NCI-H2029 (cell line): ENCODE measurements at places on chromosomes 7 and 10.

GRCh38 chr7:19305698-19306097 is 160.5 kb upstream of the FERD3L start:
- DNase-seq, result no peak

- DNase-seq, result no peak
These were observed 4.2 kb upstream of the ADGRA1 start for GRCh38 chr10:133083422-133084100.

- no peak for DNase-seq
These were observed 245.9 kb upstream of the PHYHIPL start for GRCh38 chr10:58930500-58930899.

- peak; percentile 63 for DNase-seq
These were observed 141.7 kb downstream of the AUTS2 start for GRCh38 chr7:69739931-69740431.

- DNase-seq, result no peak
These were observed 173.3 kb downstream of the ELFN1 start for GRCh38 chr7:1843271-1843861.

DNA sequence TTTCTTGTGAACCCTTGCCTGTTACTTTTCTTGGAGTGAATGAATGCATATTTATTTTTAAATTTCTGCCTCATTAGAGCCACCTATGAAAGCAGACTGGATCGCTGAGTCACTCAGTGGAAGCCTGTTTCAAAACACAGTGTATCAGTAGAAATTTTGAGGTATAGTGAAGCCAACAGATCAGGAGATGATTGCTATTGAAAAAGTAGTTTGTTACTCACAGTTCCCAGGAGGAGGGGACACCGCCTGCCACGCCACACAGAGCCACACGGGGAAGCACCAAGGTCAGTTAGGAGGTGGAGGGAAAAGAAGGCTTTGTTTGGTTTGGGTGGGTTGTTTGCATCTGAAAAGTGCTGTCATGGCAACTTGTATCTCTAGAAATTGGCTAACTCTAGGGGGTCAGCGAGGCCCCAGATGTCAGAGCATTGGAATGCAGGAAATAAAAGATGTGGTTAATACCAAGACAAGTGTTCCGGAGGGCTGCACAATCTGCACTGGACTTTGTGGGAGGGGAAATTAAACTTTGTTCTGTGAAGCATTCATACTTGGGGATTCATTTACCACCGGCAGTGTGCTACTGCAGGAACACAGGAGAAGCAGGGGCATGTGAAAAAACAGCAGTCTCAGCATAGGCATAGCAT is 106.4 kb upstream of the SDK1 start:
- no peak for DNase-seq

DNA sequence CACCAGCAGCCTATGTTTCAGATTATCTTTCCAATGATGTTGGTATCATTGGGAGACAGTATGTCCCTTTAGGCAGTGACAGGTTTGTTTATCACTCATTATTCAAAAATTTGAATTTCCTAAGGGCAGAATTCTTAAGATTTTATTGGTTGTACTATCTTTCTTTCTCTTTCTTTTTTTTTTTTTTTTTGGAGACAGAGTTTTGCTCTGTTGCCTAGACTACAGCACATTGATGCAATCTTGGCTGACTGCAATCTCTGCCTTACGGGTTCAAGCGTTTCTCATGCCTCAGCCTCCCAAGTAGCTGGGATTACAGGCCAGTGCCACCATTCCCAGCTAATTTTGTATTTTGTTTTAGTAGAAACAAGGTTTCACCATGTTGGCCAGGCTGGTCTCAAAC is 111.2 kb downstream of the PON1 start:
- DNase-seq, result no peak

DNA sequence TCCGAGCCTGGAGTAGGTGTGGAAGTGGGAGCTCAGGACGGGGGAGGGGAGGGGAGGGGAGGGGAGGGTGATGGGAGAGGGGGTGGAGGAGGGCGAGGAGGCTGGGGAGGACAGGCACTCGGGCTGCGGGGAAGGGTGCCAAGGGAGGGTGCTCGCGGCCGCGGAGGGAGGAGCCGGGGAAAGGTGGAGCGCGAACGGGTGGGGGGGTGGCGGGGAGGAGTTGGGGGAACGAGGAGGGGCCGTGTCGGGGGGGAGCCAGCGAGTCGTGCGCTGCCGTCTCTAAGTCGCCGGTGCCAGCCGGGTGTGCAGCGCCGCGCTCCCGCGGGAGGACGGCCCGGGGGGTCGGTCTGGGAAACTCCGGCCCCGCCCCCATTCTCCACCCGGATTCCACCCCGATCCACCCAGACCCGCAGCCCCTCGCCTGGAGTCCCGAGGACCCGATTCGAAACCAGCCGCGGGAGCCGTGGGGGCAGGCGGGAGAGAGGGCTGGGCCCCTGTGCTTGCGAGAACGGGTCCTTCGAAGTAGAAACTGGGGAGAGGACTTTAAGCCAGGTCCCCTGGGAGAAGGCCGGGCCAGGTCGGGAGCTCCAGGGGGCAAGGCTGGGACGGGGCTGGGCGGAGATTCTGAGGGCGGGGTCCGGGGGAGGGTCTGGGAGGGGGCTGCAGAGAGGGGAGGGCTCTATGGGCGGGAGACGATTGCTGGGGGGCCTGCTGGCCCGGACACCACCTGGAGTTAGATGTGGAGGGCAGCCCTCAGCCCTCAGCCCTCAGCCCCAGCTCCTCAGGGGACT is at the start of gene ZNF467:
Gene ZNF467 (minus strand): TSS at position 143 of the 791 bp plus-strand sequence. CDS start 2,556 bp downstream, outside the sequence.
- DNase-seq, result peak; percentile 19

GRCh38 chr7:110595694-110596093 is 495.2 kb upstream of the LRRN3 start:
- DNase-seq, result no peak

GRCh38 chr7:14016950-14017349 is 27.5 kb upstream of the ETV1 start:
- no peak for DNase-seq

- no peak for DNase-seq
These were observed 33.5 kb downstream of the FGFBP3 start for GRCh38 chr10:91875779-91876178.

- no peak for DNase-seq
These were observed 25.3 kb downstream of the IL2RA start for GRCh38 chr10:6036861-6037321.

GRCh38 chr10:62323751-62324150 is 50.4 kb upstream of the ZNF365 start:
- no peak for DNase-seq

- DNase-seq, result no peak
These were observed 9.0 kb upstream of the ADAP1 start for GRCh38 chr7:963236-964078.

GRCh38 chr10:118978998-118979350 is 50.5 kb upstream of the NANOS1 start:
- no peak for DNase-seq

DNA sequence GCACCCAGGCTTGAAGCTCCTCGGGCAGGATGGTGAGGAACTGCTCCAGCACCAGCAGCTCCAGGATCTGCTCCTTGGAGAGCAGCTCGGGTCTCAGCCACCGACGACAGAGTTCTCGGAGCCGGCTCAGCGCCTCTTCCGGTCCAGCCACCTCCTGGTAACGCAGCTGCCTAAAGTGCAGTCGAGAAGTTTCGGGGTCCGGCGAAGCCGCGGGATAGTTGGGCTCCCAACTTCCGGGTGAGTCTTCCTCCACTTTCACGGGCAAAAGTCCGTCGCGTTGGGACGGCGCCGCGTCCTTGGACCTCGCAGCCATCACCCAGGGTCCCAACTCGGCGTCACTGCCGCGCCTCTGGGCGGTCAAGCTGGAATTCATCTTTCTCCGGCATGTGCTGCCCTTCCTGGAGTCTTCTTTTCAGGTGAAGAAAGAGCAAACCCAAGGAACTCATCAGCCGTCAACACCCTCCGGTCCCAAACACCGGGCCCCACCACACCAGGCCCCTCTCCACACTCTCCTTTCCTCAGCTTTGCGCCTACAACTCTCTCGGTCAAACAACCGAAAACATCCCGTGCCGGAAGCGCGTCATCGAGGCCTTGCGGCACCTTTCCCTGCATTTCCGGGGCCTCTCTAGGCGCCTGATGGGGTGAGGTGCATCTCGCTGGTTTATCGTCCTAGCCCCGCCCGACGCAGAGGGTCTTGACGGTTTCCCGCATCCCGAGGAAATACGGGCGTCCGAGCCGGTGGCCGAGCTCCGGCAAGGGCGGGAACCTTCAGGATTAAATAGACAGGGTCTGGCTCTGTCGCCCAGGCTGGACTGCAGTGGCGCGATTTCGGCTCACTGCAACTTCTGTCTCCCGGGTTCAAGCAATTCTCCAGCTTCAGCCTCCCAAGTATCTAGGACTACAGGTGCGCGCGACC is at the start of gene ZNF394:
Gene ZNF394 (minus strand): TSS at position 561 of the 916 bp plus-strand sequence. CDS start 188 bp downstream, at position 373.
- DNase-seq, result peak; percentile 84

DNA sequence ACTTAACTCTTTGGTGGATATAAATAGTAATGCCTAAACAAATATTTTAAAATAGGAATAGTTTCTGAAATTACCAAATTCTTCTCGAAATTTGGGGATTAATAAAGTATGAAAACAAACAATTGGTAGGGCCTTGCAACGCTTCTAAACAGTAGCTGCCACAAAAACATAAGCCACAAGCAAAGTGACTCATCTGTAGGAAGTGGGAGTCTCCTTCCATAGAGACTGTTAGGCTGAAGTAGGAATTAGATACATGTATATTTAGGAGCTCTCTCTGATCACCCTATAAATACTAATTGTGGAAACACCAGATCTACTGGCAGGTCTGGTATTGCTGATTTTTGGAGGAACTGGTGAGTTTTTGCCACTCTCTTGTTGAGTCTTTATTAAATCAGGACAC is 5.7 kb upstream of the LMOD2 start:
- no peak for DNase-seq

DNA sequence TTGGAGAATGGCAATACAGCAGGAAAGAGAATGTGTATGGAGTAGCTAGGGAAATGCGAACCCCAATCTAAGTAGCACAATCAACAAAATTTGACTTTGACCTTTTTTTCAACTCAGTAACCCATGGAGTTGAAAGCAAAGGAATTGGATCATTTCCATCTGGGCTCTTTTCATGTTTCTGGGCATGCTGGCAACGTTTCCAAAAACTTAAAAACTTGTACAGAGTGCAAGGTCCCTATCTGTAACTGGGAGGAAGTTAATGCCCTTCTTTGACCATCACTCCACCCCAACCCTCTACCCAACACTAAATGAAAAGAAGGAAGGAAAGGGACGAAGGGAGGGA is 1.3 kb upstream of the HIBADH start:
- no peak for DNase-seq
